ENCODE measurements at places on chromosomes 7 and 10.

GRCh38 chr10:93204494-93205485 lies 131.1 kb downstream of the CYP26A1 start:
- no peak for DNase-seq

GRCh38 chr10:130362308-130362761 lies 226.1 kb downstream of the GLRX3 start:
- DNase-seq = no peak

GRCh38 chr10:56123247-56123646 lies 237.8 kb downstream of the ZWINT start:
- no peak for DNase-seq

GRCh38 chr7:96526496-96526895 lies 183.2 kb downstream of the SEM1 start:
- no peak for DNase-seq

DNA sequence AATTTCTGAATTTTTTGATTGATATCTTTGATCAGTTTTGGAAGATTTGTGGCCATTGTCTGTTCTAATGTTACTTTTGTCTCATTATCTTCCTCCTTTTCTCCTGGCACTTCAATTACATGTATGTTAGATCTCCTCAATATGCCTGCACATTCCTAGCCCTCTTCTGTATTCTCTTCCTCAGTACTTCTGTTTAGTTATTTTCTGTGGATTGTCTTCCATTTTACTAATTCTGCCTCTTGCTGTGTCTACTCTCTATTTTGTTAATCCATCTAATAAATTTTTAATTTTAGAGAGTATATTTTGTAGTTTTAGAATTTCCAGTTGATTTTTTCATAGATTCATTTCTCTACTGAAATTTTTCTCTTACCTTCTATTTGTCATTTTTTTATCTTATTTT lies 137.1 kb downstream of the INSYN2A start:
- DNase-seq = no peak

- DNase-seq = no peak
Observed at GRCh38 chr10:115879372-115880089, 393.5 kb downstream of the GFRA1 start.

DNA sequence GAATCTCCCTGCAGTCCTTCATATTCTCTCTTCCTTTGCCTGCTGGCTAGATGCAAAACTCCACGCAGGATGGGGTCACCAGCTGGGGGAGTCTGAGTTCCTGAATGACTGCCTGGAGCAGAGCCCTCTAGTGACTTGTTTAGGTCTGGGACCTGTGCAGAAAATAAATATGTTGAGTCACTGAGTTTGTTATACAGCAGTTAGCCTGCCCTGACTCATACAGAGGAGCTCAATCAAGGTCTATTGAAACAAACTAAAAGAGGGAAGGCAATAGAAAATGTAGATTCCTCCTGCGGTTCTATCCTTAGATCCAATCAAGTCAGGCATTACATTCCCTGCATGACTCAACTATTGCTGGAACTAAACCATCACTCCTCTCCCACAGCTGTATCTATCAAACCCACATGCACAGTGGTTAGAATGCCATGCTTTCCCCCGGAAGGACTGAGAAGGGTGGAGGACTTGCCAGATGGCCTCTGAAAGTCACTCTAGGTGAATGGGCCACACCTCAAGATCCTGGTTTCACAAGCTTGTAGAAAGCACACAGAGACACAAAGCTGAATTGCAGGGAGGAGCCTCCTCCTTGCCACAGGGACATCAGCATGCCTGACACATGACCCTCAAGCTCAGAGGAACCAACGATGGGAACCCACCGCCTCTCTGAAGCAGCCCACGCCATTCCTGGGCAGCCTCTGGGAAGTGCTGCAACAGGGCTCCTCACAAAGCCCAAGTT lies 73.9 kb downstream of the SH3PXD2A start:
- no peak for DNase-seq

All from NCI-H1417 (cell line).